ENCODE measurements at places on chromosomes 12 and 14. TPM values are rescaled to one million over a fixed set of nuclear protein-coding genes. Genes with fewer than 3 reads are reported as not detected.

Gene KRT80
- 0.50 TPM for total RNA-seq

Gene TCL1A
- 14.1 TPM for total RNA-seq

Gene CD27
- not detected for total RNA-seq

Gene HOXC9
- 6.6 TPM for total RNA-seq

Gene BLTP3B
- total RNA-seq: 29.2 TPM

Gene SYNDIG1L
- 0.16 TPM for total RNA-seq

Gene CPSF2
- total RNA-seq: 56.1 TPM

Gene CCDC197
- 20.7 TPM for total RNA-seq
